Vagina (tissue), 2 donors: ENCODE measurements at places on chromosomes 16 and 17.

- no peak for DNase-seq
Measured at GRCh38 chr17:44602970-44603369, 45.7 kb downstream of the FZD2 start.

- no peak for DNase-seq
Measured at GRCh38 chr16:29834079-29834478, 13.8 kb downstream of the MVP start.

DNA sequence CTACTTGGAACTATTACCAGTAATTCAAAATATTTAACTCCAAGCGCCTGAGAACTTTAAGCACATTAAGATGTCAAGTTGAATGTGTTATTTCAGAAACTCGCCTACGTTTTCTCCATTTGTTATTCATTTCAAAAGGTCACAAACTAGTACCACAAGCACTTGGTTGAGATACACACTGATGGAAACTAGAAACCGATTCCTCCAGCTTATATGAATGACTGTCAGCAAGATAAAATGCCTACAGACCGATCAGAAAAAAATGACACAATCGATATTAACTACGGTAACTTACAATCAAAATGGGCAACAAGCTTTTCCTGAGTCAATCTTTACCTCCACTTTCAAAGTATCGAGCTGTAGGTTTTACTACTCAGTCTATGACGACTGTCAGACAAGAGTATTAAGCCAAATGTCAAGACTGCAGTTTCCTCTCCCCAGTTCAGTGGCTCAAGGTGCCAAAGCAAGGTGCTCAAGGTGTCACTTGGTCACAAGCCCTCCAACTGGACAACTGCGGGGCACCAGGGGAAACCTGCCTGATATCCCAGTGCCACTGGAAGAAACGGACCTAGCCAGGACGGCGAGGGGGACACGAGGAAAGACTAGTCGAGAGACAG lies 678 bp downstream of the SRP68 start:
- DNase-seq = no peak

DNA sequence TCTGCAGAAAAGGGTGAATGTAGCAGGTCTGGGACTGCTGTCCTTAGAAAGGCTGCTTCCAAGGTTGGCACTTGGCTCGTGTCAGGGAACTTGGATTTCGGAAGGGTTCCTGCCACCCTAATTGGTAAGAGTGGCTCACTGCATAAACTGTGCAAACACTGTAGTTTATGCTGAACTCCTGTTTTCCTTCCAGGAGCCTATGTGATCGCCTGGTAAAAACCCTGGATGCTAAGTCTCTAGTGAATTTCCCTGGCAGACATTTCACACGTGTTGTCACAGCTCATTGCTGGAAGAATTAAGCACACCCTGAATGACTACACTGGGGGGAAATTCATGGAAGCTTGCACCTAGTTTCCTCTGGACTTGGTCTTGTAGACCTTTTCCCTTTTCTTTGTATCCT lies 140.1 kb downstream of the SPECC1 start:
- no peak for DNase-seq

DNA sequence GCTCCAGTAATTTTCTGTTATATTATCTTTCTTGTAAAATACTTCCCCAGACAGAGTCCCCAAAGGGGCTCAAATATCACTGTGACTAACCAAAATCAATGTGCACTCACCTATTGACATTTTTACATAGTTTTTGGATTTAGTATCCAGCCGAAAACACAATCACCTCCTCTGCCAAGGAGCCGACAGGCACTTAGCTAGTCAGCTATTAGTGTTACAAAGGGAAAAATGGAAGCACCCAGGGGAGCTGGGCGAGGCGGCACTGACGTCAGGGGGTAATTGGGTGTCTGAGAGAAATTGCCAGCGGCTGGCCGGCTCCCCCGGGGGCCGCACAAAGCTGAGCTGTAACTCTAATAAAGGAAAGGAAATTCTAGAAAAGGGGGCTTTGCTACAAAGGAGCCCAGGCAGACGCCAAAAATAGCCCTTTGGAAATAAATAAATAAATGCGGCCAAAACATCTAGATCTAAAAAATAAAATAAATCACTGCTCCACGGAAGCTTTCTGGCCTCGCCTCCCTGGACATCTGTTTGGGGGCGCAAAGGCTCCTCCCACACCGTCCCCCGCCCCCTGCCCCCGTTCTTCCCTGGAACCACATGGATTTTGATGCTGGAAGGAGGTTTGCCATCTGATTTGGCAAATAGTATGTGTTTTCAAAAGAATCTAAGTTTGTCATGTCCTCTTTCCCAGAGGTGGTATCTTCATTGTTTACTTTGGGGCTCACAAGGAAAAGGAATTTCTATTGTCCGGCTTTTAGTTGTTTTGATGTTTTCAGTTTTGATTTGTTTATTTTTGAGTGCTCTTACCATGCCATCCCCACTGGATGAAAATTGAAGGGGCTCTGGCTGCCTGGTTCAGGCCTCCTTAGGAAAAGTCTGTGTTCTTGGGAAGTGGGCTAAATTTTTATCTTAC lies 156.7 kb downstream of the ZNF423 start:
- DNase-seq = no peak

- DNase-seq = no peak
Measured at GRCh38 chr17:79954281-79955166, 81.1 kb downstream of the TBC1D16 start.
